ENCODE measurements at places on chromosomes 4 and X. TPM values are rescaled to one million over a fixed set of nuclear protein-coding genes. Genes with fewer than 3 reads are reported as not detected.
A peak's percentile ranks its signal among the peaks of the same experiment; 100 is the strongest.

Gene WDFY3
- total RNA-seq = 19.2 TPM

- no peak for DNase-seq
These were observed 54.7 kb upstream of the PRDM8 start for GRCh38 chr4:80142394-80143306.

- no peak for DNase-seq
These were observed 138.9 kb upstream of the PTCHD1 start for GRCh38 chrX:23195761-23196160.

DNA sequence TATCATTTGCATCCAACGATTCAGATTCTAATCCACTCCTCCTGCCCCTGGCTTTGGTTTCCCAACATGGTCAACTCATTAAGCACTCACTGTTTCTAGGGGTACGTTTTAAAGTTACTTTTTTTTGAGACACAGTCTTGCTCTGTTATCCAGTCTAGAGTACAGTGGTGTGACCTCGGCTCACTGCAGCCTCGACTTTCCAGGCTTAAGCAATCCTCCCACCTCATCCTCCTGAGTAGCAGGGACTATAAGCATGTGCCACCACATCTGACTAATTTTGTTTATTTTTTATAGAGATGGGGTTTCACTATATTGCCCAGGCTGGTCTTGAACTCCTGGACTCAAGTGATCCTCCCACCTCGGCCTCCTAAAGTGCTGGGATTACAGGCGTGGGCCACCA lies 48.9 kb downstream of the TMEM156 start:
- DNase-seq = no peak

DNA sequence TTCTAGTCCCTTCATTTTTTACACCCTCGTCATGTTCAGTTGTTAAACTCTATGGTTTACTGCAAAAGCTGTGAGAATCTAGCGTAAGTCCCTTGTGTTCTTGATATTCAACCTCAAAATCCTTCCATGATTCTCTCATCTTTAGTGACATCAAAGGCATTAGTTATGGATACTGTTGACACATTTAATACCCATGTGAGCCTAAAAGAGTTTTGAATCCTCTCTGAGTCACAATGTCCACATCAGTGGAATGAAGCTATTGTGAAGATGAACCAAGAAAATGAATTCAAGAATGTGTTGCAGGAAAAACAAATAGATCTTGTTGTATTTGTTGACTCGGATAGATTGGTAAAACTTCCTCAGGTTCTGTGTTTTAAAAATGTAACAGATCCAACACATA lies 394.7 kb upstream of the ATOH1 start:
- no peak for DNase-seq

DNA sequence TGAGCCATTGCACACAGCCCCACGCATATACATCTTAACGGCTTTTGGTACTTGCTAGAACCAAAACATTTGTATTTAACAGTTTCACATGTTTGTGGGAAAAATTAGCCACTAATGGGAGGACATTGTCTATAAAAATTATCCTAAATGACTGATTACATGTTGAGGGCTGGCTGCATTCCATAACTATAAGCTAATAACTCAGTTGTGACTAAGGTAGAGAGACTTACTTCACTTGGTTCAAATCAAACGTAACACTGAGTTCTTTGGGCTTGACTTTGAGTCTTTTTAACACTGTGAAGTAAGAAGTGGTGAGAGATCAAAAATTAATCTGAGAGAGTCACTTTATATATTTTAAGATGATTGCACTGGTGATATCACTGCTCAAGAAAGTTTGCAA lies 47.9 kb upstream of the PGRMC2 start:
- no peak for DNase-seq

DNA sequence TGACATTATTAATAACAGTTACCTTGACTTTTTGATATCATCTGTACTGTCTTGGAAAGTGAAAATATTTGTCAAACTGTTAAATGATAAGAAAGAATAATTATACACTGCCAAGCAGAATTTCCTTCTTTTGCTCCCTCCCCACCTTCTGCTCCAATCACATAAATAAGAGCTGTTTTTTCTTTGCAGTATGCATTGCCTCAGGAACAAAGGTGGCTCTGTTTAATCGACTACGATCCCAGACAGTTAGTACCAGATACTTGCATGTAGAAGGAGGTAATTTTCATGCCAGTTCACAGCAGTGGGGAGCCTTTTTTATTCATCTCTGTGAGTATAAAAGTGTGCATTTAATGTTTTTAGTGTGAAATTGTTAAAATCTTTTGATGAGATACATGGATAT lies 66.1 kb downstream of the CCKAR start:
- peak; percentile 62 for DNase-seq

DNA sequence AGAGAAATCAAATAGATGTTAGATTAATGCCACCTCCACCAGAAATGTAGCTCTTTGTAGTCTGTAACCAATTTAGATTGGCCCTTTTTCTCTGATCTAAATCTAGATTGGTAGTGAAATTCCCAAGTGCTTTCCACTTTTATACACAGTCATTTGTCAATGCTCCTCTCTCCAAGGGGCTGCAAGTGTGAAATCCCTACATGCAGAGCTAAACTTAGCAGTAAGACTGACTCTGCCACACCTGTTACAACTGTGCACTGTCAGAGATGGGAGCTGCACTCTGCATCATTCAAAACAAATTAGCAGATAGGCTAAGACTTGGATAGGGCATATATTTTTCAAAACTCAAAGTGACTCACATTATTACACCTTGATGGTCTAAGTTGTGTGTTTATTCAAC lies 9.1 kb downstream of the SERTM2 start:
- no peak for DNase-seq
